Gastroesophageal sphincter (tissue), 4 donors: ENCODE measurements at places on chromosomes 2 and 18. TPM values are rescaled to one million over a fixed set of nuclear protein-coding genes. Genes with fewer than 3 reads are reported as not detected.

Gene ST3GAL5
- total RNA-seq: 15.2 TPM

Gene ADRA2B
- total RNA-seq: 1.3 TPM

Gene RNF152
- 10.8 TPM for total RNA-seq

Gene TMEM198
- 1.6 TPM for total RNA-seq

Gene CBLN2
- not detected for total RNA-seq

Gene ERICH2
- not detected for total RNA-seq

Gene SPATA3
- total RNA-seq: not detected

Gene GCG
- total RNA-seq: not detected

Gene OSBPL1A
- 113 TPM for total RNA-seq

Gene EXOC6B
- 43.6 TPM for total RNA-seq

Gene PMAIP1
- total RNA-seq: not detected

Gene LIMS3
- 2.6 TPM for total RNA-seq

Gene DPP10
- total RNA-seq: 1.9 TPM

Gene ITPRIPL1
- total RNA-seq: 0.27 TPM

Gene LYPD1
- total RNA-seq: not detected

Gene C18orf54
- 1.4 TPM for total RNA-seq

Gene TCF23
- not detected for total RNA-seq
